ENCODE measurements at places on chromosomes 13 and 19.

DNA sequence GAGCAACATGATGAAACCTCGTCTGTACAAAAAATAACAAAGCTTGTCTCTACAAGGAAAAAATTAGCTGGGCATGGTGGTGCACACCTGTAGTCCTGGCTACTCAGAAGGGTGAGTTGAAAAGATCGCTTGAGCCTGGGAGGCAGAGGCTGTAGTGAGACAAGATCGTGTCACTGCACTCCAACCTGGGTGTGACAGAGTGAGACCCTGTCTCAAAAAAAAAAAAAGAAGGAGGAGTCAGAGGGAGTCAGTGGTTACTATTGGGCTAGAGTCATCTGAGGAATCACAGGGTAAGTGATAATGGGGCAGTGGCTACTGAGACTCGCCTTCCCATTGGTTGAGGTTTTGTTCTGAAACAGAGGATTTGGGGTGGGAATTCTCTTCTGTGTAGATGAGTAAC is 1.9 kb upstream of the GPI start:
- DNase-seq: no peak

GRCh38 chr19:8821748-8822241 is 10.3 kb downstream of the ZNF558 start:
- no peak for DNase-seq

GRCh38 chr13:83499286-83499685 is 383.0 kb downstream of the SLITRK1 start:
- no peak for DNase-seq

- DNase-seq: no peak
Measured at GRCh38 chr19:9672893-9673292, 2.0 kb downstream of the ZNF562 start.

- no peak for DNase-seq
Measured at GRCh38 chr19:33393286-33394005, 19.9 kb downstream of the CEBPG start.

GRCh38 chr13:107512551-107512950 is 702.8 kb downstream of the LIG4 start:
- no peak for DNase-seq

- peak; percentile 41 for DNase-seq
Measured at GRCh38 chr13:29758531-29759114, 91.8 kb downstream of the UBL3 start.
